ENCODE measurements at places on chromosomes 4 and X. TPM values are rescaled to one million over a fixed set of nuclear protein-coding genes. Genes with fewer than 3 reads are reported as not detected.

- no peaks in the 10 kb centered on the region for H3K36me3 ChIP-seq
- no peak for DNase-seq
- H3K4me1 ChIP-seq, result no peaks in the 10 kb centered on the region
- H3K4me3 ChIP-seq, result no peak overlapping the region
These were observed 431.8 kb upstream of the HTR2C start for GRCh38 chrX:114152130-114152529.

GRCh38 chr4:166981847-166982246 lies 252.4 kb downstream of the SPOCK3 start:
- no peaks in the 10 kb centered on the region for H3K27me3 ChIP-seq
- no peak for DNase-seq
- no peak overlapping the region for H3K27ac ChIP-seq

DNA sequence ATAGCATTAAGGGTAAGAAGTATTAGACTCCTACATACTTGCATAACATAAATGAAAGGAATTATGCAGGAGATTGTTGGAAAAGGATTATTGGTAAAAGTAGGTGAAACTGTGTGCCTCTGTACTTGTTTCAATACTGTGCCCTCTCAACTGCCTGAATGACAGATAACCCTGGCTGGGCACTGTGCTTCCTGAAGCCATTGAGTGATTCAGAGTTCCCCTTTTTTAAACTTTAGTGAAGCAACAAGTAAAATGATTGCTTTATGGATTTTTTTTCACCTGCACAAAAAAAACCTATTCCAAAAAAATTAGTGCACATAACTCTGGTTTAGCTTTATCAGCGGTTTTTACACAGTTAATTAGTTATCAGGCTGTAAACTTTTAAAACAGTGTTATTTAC lies 204.8 kb downstream of the TRAM1L1 start:
- no peaks in the 10 kb centered on the region for H3K27me3 ChIP-seq
- H3K36me3 ChIP-seq, result no peaks in the 10 kb centered on the region
- no peaks in the 10 kb centered on the region for H3K4me1 ChIP-seq
- H3K4me3 ChIP-seq, result no peak overlapping the region
- no peak for DNase-seq

DNA sequence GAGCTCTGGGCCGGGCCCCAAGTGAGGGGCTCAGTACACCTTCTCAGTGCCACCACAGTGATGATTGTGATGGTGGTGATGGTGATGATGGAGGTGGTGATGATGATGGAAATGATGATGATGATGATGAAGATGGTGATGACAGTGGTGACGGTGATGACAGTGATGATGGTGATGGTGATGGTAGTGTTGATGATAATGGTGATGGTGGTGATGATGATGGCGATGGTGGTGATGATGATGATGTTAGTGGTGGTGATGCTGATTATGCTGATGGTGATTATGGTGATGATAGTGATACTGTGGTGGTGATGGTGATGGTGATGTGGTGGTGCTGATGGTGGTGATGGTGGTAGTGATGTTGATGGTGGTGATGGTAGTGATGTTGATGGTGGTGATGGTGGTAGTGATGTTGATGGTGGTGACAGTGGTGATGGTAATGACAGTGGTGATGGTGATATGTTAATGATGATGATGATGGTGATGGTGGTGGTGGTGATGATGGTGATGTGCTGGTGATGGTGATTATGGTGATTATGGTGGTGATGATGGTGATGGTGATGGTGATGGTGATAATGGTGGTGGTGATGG lies 29.9 kb downstream of the HMX1 start:
- no peaks in the 10 kb centered on the region for H3K27me3 ChIP-seq
- no peak overlapping the region for H3K27ac ChIP-seq

- H3K4me3 ChIP-seq, result no peak overlapping the region
- no peaks in the 10 kb centered on the region for H3K27me3 ChIP-seq
These were observed 119.3 kb downstream of the AFF1 start for GRCh38 chr4:87053802-87054767.

DNA sequence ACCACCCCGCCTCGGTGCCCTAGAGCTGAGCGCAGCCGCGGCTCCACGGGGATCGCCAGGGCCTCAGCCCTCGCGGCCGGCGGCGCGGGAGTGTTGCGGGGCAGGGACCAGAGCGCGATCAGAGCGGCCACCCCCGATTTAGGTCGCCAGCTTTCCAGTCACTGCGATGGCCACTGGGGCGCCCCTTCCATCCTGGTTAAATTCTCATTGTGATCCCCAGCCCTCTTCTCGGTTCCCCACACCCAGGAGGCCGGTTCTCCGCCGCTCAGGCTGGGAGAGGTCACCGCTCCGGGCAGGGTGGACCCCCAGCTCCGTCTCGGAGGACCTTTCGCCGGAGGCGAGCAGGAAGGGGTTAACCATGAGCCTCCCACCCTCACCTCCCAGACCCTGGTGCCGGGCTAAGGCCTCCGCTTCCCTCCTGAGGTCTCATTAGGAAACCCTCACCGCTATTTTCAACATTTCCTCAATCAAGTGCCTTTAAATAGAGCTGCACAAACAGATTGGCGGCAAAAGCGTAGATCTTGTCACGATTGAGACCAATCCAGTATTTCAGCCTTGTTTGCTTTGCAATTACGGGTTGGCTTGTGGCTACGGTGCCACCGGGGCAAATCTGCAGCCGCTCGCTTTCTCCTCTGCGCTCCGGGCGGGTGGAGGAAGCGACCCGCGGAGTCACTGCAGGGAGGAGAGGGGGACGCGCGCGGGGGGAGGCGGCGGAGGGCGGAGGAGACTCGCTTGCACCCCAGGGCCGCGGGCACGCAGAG lies 8.3 kb upstream of the HAND2 start:
- peak overlapping the region; percentile 52 for H3K4me3 ChIP-seq
- peaks cover 13% of the 10 kb centered on the region for H3K4me1 ChIP-seq
- no peak for DNase-seq
- no peaks in the 10 kb centered on the region for H3K36me3 ChIP-seq
- peaks cover 69% of the 10 kb centered on the region for H3K27me3 ChIP-seq
- H3K27ac ChIP-seq, result no peak overlapping the region

GRCh38 chrX:77565278-77565677 lies 118.1 kb downstream of the FGF16 start:
- H3K27ac ChIP-seq, result no peak overlapping the region
- peaks cover 2% of the 10 kb centered on the region for H3K4me1 ChIP-seq
- no peak overlapping the region for H3K4me3 ChIP-seq

DNA sequence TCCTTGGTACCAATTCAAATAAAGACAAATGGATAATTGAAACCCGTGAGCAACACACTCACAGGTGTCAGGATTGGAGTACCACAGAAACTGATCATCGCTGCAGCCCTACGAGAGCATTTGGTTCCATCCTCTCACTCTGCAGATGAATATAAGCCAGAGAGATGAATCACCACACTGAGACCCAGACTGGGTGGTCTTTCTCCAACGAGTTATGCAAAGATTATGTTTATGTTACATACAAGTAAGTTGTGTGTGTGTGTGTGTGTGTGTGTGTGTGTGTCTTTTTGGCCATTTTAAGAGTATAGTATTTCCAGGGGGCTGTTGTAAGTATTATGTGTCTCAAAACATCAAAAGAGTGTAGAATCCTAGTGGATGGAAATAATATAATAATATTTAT lies 329.5 kb upstream of the ZFP42 start:
- no peaks in the 10 kb centered on the region for H3K27me3 ChIP-seq
- H3K4me1 ChIP-seq, result no peaks in the 10 kb centered on the region
- H3K27ac ChIP-seq, result no peak overlapping the region
- H3K4me3 ChIP-seq, result no peak overlapping the region
- H3K36me3 ChIP-seq, result no peaks in the 10 kb centered on the region

GRCh38 chr4:52187603-52188002 lies 136.5 kb downstream of the SPATA18 start:
- no peak overlapping the region for H3K27ac ChIP-seq
- no peaks in the 10 kb centered on the region for H3K4me1 ChIP-seq
- H3K4me3 ChIP-seq, result no peak overlapping the region
- no peaks in the 10 kb centered on the region for H3K36me3 ChIP-seq
- no peak for DNase-seq

DNA sequence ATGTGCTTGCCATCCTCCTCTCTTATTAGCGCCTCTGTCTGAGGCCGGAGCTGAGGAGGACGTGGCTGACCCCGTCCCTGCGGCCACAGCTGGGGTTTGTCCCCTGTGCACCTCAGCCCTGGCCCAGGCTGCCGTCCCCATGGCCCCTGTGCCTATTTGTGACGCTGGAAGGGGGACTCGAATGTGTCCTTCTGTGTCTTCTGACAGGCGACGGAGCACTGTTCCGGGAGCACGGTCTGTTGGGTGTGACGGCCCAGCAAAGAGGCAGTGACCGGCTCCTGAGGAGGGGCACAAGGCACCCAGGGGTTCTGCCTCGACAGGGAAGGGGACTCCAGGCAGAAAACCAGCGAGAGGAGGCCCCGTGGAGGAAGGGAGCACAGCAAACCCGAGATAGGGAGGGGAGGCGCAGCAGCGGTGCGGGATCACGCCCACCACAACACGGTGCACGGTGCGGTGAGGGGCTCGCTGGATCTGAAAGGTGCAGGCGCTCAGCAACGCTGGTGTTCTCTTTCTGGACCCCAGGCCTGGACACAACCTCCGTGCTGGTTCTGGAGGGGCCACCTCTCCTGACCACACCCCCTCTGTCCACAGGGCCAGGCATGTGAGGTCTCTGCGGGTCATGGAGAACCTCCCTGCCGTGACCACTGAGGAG lies 5.6 kb downstream of the SH3TC1 start:
- H3K36me3 ChIP-seq, result no peaks in the 10 kb centered on the region
- DNase-seq, result no peak
- no peak overlapping the region for H3K27ac ChIP-seq
- H3K4me1 ChIP-seq, result peaks cover 46% of the 10 kb centered on the region

DNA sequence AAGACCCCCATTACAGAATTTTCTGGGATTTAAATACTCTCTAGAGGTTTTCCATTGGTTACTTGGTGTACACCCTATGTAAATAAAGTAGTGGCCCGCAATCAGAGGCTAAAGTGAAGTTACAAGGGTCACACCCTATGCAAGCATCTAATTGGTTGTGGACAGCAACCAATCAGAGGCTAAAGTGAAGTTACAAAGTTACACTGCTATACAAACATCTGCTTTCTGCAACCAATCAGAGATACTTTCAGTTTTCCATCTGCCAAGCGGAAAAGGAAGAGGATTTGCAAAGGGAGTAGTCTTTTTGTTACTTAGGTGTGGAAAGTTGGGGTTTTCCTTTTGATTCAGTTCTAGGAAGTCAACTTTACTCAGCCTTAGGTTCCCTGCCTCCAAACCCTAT lies 2.0 kb upstream of the ATRX start:
- peak; percentile 22 for DNase-seq
- H3K4me3 ChIP-seq, result peak overlapping the region; percentile 69
- H3K27ac ChIP-seq, result peak overlapping the region; percentile 81

GRCh38 chr4:152850377-152850776 lies 70.6 kb downstream of the ARFIP1 start:
- DNase-seq, result peak; percentile 68
- H3K4me3 ChIP-seq, result no peak overlapping the region
- H3K36me3 ChIP-seq, result peaks cover 15% of the 10 kb centered on the region
- peak overlapping the region; percentile 29 for H3K27ac ChIP-seq
- H3K4me1 ChIP-seq, result peaks cover 19% of the 10 kb centered on the region

GRCh38 chr4:81214144-81214880 lies 710 bp downstream of the PRKG2 start:
- DNase-seq, result peak; percentile 5
- peaks cover 12% of the 10 kb centered on the region for H3K4me1 ChIP-seq
- no peak overlapping the region for H3K27ac ChIP-seq
- H3K4me3 ChIP-seq, result peak overlapping the region; percentile 63
- peaks cover 41% of the 10 kb centered on the region for H3K27me3 ChIP-seq

GRCh38 chrX:131402124-131402811 lies 113.2 kb upstream of the IGSF1 start:
- no peaks in the 10 kb centered on the region for H3K4me1 ChIP-seq
- no peaks in the 10 kb centered on the region for H3K36me3 ChIP-seq
- H3K27me3 ChIP-seq, result no peaks in the 10 kb centered on the region
- H3K4me3 ChIP-seq, result no peak overlapping the region

SLC10A7 gene
- total RNA-seq, result 10.7 TPM

CXCL11 gene
- not detected for total RNA-seq

KLKB1 gene
- total RNA-seq, result not detected

H2BW2 gene
- not detected for total RNA-seq

CYTL1 gene
- not detected for total RNA-seq

ADAMTS3 gene
- not detected for total RNA-seq

ASB12 gene
- 0.27 TPM for total RNA-seq

GRIA2 gene
- total RNA-seq, result not detected

IL21 gene
- 0.09 TPM for total RNA-seq

N4BP2 gene
- total RNA-seq, result 17.5 TPM

Data from activated CD8-positive, alpha-beta T cell treated with anti-CD3 and anti-CD28 coated beads for 36 hours (primary cell).